ENCODE measurements at places on chromosomes 1 and 21. TPM values are rescaled to one million over a fixed set of nuclear protein-coding genes. Genes with fewer than 3 reads are reported as not detected.

Gene SLC35F3
- total RNA-seq, result 0.89 TPM

GRCh38 chr1:4741876-4742423 lies 87.5 kb downstream of the AJAP1 start:
- no peak overlapping the region for H3K4me3 ChIP-seq
- no peak for DNase-seq
- no peaks in the 10 kb centered on the region for H3K36me3 ChIP-seq

GRCh38 chr21:36518883-36519492 lies 39.1 kb upstream of the CLDN14 start:
- no peaks in the 10 kb centered on the region for H3K4me1 ChIP-seq
- no peaks in the 10 kb centered on the region for H3K27me3 ChIP-seq
- H3K36me3 ChIP-seq, result no peaks in the 10 kb centered on the region
- no peak overlapping the region for H3K4me3 ChIP-seq
- DNase-seq, result no peak

Gene HMGCS2
- 8.1 TPM for total RNA-seq

DNA sequence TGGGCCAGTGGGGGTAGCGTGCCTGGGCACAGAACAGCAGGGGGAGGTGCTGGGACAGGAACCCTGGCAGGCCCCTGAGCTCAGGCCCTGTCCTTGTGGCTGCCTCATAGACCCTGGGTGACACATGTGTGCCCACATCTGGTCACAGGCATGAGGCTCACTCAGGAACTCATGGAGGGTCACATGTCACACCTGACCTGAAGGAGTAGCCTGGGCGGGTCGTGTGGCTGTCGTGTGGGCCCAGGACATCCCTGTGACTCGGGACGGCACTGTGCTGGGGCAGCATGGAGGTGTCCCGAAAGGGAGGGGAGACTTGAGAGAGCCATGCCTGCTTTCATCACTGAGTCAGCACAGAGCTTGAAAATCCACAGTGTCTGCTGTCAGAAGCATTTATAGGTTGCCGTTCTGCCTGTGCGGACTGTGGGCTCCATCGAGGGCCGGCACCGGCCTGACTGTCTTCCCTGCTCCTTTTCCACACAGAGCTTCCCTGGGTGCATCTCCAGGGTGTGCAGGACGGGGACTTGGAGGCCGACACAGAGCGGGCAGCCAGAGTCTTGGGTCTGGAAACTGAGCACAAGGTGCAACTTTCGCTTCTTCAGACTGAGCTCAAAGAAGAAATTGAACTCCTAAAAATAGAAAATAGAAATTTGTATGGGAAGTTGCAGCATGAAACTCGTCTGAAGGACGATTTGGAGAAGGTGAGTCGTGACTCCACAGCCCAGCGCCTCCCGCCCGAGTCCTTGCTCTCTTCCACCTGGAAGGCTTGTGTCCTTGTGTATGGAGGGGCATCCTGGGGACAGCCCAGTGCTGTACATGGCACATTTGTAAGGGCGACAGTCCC lies 32.8 kb downstream of the PCNT start:
- H3K4me1 ChIP-seq, result no peaks in the 10 kb centered on the region
- no peak overlapping the region for H3K4me3 ChIP-seq
- no peaks in the 10 kb centered on the region for H3K27me3 ChIP-seq
- H3K36me3 ChIP-seq, result peaks cover 41% of the 10 kb centered on the region

GRCh38 chr1:54816130-54816529 lies 15.0 kb upstream of the TTC22 start:
- H3K4me3 ChIP-seq, result no peak overlapping the region
- no peaks in the 10 kb centered on the region for H3K4me1 ChIP-seq
- H3K36me3 ChIP-seq, result no peaks in the 10 kb centered on the region

DNA sequence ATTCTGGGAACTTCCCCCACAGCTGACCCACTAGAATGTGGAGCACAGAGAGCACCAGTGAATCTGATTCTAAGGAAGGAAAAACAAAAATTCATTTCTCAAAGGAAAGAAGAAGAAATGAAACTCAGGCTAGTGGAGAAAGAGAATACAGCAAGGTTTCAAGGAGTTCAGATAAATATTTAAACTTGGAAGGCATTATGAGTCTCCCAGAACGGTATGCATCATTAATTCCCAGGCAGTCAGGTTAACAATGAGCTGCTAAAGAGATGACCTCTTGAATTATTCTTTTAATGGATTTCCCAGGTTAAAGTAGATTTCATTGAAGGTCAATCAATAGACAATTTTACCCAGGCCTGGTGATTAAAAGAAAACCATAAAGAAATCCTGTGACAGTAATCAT lies 103.6 kb upstream of the KAZN start:
- no peak for DNase-seq
- H3K27ac ChIP-seq, result no peak overlapping the region
- no peak overlapping the region for H3K4me3 ChIP-seq
- no peaks in the 10 kb centered on the region for H3K4me1 ChIP-seq

Gene SPATA17
- total RNA-seq, result 4.5 TPM

- H3K27me3 ChIP-seq, result no peaks in the 10 kb centered on the region
- H3K4me1 ChIP-seq, result no peaks in the 10 kb centered on the region
Measured at GRCh38 chr1:163842571-163842970, 520.8 kb downstream of the NUF2 start.

Measured in thyroid gland (tissue), 4 donors.